Liver (tissue), 10 donors: ENCODE measurements at places on chromosomes 1 and 21.

DNA sequence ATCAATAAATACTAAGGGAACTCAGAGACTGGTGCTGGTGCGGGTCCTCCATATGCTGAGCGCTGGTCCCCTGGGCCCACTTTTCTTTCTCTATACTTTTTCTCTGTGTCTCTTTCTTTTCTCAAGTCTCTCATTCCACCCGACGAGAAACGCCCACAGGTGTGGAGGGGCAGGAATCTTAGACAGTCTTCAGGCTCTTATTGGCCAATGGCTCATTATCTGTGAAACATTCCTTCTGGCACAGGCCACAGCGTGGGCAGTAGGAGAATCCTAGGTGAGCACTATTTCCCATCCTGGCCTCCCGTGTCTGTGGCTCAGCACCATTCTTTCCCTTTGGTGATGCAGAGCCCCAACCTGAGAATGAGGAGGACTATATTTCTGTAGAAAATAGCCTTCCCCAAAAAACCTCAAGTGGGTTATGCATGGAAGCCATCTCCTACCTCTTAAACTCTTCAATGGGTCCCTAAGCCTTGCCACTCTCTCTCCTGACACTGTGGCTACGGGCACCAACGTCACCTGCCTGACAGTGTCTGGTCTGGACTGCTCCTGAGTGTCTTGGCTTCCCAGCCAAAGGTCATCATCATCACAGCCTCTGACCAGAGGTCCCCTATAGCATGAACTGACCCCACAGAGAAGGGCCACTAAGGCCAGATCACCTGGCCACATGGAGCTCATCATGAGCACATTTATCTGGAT lies 6.2 kb upstream of the SLAMF1 start:
- DNase-seq, result no peak

GRCh38 chr1:210777914-210778313 lies 356.0 kb downstream of the KCNH1 start:
- DNase-seq, result no peak

GRCh38 chr1:231049121-231049979 lies 9.3 kb upstream of the FAM89A start:
- DNase-seq, result no peak

DNA sequence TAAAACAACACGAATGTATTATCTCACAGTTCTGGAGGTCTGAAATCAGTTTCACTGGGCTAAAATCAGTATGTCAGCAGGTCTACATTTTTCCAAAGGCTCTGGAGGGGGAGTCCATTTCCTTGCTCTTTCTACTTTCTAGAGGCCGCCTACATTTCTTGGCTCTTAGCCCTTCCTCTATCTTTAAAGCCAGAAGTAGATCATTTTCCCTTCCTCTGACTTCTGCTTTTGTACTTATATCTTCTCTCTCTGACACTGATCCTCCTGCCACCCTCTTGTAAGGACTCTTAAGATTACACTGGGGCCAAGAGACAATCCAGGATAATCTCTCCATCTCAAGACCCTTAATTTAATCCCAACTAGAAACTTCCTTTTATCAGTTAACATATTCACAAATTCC lies 41.4 kb downstream of the MSH4 start:
- DNase-seq, result no peak

GRCh38 chr1:188462837-188463236 lies 1634.1 kb downstream of the PLA2G4A start:
- no peak for DNase-seq

DNA sequence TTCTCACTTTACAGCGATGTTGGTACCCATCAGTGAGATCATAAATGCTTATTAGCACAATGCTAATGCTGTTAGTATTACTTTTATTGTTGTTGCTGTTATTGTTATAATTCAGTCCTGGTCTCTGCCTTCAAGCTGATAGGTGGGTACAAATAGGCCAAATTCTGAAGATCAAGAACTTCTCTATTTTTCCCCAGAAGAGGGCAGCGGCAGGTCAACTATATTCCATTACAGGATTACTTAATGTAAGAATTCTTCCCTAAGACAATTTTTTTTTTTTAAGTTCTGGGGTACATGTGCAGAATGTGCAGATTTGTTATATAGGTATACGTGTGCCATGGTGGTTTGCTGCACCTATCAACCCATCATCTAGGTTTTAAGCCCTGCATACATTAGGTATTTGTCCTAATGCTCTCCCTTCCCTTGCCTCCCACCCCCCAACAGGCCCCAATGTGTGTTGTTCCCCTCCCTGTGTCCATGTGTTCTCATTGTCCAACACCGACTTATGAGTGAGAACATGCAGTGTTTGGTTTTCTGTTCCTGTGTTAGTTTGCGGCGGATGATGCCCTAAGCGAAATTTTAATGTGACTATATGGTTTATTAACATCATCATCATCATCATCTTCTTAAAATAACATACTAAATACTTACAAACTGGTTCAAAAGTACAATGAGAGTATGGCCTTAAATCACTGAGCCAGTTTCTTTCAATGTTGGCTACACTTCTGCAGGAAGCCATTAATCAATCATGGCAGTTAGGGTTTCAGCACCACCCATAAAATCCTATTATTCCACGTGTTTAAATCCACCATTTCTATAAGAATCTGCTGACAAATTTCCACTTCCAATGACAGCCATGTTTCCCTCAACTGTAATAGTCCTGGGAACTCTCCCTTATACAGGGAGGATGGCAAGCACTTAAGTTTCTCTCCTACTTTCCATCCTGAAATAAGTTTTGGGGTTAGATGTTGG lies 19.2 kb downstream of the SLC19A2 start:
- DNase-seq, result no peak

GRCh38 chr1:19734472-19734999 lies 65.2 kb downstream of the TMCO4 start:
- DNase-seq, result no peak

- DNase-seq, result no peak
These were observed 25.1 kb downstream of the SYNJ1 start for GRCh38 chr21:32702702-32703101.

- DNase-seq, result no peak
These were observed 1.8 kb downstream of the FMOD start for GRCh38 chr1:203349166-203349565.

DNA sequence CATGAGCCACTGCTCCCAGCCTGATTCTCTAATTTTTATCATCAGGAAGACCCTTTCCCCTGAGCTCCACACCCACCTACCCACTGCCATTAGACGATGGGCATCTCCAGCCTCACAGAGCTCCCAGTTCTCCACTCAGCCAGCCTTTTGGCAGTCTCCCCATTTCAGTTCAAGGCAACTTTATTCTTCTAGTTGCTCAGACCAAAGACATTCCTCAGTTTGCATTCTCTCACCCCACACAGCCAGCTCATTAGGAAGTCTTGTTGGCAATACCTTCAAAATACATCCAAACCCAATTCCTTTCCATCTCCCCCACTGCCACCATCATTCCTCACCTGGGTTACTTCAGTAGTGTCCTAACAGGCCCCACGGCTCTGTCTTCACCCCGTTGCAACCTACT lies 53.4 kb upstream of the COX20 start:
- DNase-seq, result no peak

GRCh38 chr21:44710294-44710665 lies 1.1 kb downstream of the TSPEAR start:
- peak; percentile 25 for DNase-seq

DNA sequence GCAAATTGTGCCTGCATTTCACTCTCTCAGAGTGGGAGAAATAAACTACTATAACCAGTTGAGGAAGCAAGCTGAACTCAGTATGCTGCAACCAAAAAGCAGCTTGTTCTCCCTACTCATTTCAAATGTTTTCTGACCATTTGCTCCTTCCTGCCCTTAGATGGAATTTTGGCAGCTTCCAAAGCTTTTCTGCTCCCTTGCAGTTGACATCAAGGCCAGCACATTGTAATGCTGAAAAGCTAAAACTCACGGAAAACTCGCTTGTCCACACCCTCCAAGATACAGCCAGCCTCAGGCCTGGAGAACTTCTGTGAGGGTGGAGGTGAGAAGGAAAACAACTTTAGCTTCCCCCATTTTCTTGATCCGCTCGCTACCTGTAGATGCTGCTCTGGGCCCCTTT lies 5.0 kb upstream of the CHML start:
- no peak for DNase-seq

- DNase-seq, result peak; percentile 74
These were observed 64.0 kb downstream of the ADARB1 start for GRCh38 chr21:45138199-45139002.

DNA sequence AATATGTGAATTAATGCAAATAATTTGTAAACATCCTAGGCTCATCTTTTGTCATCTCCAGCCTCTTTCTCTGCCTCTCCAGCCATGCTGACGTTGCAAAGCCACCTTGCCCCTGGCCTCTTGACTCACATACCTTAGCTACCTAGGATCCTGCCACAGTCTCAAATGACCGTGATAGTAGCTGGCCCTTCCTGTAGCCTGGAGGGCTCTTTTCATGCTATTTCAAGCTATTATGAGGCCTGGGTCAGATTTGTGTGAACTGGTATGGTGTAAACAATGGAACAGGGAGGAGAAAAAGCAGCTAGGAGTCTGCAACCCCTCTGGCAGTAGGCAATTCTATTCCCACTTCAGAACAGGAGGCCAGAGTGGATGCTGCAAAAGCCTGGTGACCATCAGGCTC lies 337.7 kb downstream of the DISC1 start:
- DNase-seq, result no peak

- no peak for DNase-seq
These were observed 197.8 kb upstream of the TNR start for GRCh38 chr1:175941164-175941563.

DNA sequence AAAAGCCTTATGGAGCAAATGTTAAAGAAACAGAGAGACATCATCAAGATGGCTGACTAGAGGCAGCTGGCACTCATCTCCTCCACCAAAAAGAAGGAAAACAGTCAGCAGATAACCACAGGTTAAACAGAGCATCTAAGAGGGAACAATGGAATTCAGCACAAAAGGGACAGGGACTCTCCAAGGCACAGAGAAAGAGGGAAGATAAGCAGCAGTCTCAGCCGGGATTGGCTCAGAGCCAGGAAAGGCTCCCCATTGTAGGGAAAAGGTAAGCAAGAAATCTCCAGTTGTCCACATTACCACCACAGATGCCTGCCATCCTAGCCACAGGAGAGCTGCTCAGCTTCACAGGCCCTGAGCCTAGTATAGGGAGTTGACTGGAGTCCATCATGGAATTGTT lies 605.5 kb downstream of the SMYD3 start:
- DNase-seq, result no peak

DNA sequence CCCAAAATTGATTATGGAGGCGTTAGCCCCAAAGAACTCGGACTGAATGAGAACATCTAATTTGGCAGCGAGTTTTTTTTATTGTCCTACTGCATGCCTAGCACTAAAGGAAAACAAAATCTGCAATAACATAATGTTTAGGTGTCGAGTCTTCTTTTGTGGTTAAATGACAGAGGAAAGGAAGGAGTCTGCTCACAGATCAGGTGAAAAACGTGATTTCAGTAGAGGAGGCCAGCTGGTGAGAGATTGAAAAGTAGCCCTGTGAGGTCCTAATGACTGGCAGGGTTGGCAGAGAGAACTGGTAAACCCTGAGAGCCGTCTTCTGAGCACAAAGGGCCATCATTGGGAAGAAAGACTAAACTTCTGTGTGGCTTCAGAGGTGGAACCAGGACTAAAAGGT lies 24.2 kb downstream of the WDTC1 start:
- DNase-seq, result no peak

DNA sequence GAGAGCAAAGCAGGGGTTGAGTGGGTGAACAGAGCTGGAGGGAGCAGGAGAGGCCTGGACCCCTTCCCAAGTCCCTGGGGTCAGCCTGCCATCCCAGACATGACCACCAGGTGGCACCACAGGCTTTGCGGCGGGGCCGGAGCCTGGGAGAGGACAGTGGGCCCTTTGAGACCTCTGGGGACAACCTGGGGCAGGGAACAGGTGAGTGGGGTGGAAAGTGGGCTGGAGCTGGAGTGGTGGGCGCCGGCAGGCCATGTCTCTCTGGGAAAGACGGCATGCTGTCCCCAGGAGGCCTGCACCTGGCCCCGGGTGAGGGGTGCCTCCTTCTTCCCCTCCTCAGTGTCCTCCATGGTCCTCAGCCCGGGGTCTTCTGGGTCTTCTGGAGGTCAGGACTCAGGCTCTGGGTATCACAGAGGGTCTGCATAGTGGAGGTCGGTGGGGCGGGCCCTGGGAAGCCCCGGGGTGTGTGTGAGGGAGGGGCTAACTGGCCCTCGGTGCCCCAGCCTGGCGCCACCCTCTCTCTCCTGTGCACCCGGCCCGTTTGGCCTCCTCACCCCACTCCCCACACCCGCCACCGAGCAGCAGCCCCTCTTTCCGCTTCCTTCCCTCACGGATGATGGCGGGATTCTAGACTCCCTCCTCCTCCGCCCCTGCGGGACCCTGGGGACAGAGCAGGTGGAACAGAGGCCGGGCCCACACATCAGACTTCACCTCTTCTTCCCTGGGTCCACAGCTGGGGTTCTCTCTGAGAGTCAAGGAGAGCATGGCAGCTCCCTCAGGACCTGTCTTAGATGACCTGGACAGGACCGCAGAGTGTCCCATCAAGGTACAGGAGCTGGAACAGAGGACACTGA lies 28.5 kb upstream of the PKP1 start:
- peak; percentile 81 for DNase-seq

GRCh38 chr1:221565711-221566110 lies 176.2 kb downstream of the DUSP10 start:
- no peak for DNase-seq

GRCh38 chr1:177377866-177378265 lies 207.1 kb downstream of the BRINP2 start:
- DNase-seq, result no peak

GRCh38 chr1:247104965-247105364 lies 809 bp upstream of the ZNF669 start:
- DNase-seq, result no peak

- DNase-seq, result no peak
These were observed at the start of gene LHX8 for GRCh38 chr1:75133750-75134646. LHX8 (plus strand) TSS chr1:75134388; CDS start chr1:75136615, 2,227 bp downstream.

DNA sequence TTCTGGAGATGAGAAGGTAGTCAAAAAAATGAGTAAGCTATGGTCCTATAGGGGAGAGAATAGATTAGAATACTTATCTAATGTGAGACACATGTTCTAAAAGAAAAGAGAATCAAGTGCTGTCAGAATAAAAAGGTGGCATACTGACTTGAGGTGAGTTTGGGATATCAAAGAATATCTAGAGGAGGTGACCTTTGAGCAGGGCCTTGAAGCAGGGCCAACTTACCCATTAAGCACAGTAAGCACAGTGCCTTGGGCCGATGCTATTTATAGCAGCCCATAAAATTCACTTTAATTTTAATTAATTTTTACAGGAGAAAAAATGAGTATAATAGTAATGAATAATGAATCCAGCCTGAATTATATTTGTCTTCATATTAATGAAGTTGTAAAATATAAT lies 92.2 kb downstream of the XPR1 start:
- DNase-seq, result no peak
